ENCODE measurements at places on chromosomes 4 and X. TPM values are rescaled to one million over a fixed set of nuclear protein-coding genes. Genes with fewer than 3 reads are reported as not detected.
A peak's percentile ranks its signal among the peaks of the same experiment; 100 is the strongest.

DNA sequence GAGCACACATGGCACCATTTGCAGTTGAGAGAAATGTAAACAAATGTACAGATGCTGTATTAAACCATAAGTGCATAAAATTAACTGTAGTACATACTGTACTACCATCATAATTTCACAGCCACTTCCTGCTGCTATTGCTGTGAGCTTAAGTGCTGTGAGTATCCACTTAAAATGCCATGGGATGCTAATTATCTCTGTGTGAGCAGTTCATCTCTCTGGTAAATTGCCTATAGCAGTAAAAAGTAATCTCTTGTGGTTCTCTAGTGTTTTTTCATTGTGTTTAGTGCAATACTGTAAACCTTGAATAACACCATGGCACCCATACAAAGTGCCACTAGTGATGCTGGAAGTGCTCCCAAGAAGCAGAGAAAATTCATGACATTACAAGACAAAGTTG is 9.9 kb upstream of the SCOC start:
- H3K4me3 ChIP-seq: no peak overlapping the region
- no peaks in the 10 kb centered on the region for H3K4me1 ChIP-seq
- peaks cover 25% of the 10 kb centered on the region for H3K27me3 ChIP-seq

Gene DMRTC1
- not detected for total RNA-seq

DNA sequence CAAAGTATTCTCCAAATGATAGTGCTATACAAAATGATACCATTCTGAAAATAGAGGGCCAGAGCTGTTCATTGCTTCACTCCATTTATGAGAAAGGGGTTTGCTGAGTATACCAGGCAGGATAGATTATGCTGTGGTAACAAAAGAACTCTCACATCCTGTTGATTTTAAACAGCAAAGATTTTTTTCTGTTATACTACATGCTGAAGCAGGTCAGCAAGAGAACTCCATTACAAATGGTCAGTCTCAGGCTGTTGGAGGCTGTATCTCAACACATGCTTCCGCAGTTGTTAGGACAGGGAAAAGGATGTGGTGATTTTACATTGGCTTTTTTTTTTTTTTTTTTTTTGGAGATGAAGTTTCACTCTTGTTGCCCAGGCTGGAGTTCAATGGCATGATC is 13.7 kb upstream of the KLHL5 start:
- no peak for DNase-seq
- peaks cover 4% of the 10 kb centered on the region for H3K36me3 ChIP-seq
- peak overlapping the region; percentile 26 for H3K4me3 ChIP-seq
- H3K4me1 ChIP-seq: peaks cover 56% of the 10 kb centered on the region
- H3K27ac ChIP-seq: peak overlapping the region; percentile 99

Gene C4orf51
- total RNA-seq: not detected

- H3K27ac ChIP-seq: no peak overlapping the region
- no peak for DNase-seq
- H3K36me3 ChIP-seq: no peaks in the 10 kb centered on the region
- peaks cover 44% of the 10 kb centered on the region for H3K27me3 ChIP-seq
Observed at GRCh38 chr4:14897217-14897616, 105.1 kb upstream of the CPEB2 start.

DNA sequence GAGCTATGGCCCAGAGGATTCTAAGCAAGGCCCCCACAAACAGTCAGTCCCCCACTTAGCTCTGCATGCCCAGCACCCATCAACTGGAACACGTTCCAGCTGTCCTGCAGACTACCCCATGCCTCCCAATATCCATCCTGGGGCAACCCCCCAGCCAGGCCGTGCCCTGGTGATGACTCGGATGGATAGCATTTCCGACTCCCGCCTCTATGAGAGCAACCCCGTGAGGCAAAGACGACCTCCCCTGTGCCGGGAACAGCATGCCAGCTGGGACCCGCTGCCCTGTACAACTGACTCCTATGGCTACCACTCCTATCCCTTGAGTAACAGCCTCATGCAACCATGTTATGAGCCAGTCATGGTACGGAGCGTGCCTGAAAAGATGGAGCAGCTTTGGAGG is 32.0 kb downstream of the LAS1L start:
- H3K4me3 ChIP-seq: no peak overlapping the region
- H3K27me3 ChIP-seq: no peaks in the 10 kb centered on the region
- no peak for DNase-seq
- H3K4me1 ChIP-seq: peaks cover 3% of the 10 kb centered on the region

- no peak overlapping the region for H3K27ac ChIP-seq
- DNase-seq: no peak
- H3K4me1 ChIP-seq: peaks cover 10% of the 10 kb centered on the region
Observed at GRCh38 chr4:2141762-2142451, 82.8 kb downstream of the NAT8L start.

DNA sequence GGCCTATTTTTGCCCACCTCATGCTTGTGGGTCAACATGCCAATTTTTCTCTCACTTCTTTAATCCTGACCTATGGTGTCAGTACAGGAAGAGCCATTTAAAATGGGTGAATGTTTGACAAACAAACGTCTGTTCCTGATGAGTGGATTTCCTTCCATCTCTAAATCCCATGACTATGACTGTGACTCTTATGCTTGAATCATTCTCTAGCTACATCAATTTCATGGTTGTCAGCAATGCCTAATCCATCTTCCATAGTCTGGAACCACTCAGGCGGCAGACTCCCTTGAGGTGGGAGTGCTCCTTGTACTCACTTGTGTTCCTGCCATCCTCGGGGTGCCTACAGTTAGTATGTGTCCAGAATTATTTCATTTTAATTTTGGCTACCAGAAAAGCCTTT is 194.9 kb upstream of the RPS6KA3 start:
- H3K27me3 ChIP-seq: no peaks in the 10 kb centered on the region
- H3K36me3 ChIP-seq: no peaks in the 10 kb centered on the region

DNA sequence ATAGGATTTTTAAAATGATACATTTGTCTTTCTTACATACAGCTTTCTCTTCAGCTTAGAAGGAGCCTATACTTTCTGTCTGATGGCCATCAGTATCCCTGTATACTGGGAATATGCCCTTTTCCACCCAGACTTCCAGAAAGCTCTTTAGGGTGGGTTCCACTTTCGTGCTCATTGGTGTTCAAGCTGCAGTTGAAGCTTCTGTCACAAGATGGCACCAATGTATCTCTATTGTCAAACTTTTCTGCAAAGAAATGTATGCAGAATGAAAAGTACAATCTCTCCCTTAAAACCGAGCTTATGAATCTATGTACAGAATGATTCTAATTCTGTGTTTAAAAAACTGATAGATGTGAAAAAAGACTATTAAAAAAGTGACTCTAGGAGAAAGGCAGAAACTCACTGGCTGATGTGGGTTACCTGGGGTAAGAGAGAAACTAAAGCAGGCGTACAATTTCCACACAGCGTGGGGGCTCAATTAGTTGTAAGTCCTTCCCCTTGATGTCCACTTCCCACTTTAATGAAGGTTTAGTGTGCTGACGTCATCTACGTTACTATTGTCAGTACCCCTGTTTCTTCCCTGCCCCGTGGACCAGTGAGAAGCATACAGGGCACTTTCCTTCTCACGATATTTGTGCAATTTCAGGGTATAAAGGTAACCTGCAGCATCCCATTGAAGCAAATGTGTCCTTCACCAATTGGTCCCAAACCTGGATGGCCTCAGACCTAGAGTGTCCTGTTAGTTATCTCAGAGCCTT is 57.3 kb upstream of the TCEAL2 start:
- no peak overlapping the region for H3K4me3 ChIP-seq
- no peak for DNase-seq
- no peaks in the 10 kb centered on the region for H3K36me3 ChIP-seq
- peaks cover 2% of the 10 kb centered on the region for H3K27me3 ChIP-seq
- H3K27ac ChIP-seq: no peak overlapping the region

Gene PABPC5
- 5.9 TPM for total RNA-seq

- H3K27me3 ChIP-seq: no peaks in the 10 kb centered on the region
- H3K36me3 ChIP-seq: peaks cover 72% of the 10 kb centered on the region
- no peak overlapping the region for H3K4me3 ChIP-seq
- H3K4me1 ChIP-seq: peaks cover 28% of the 10 kb centered on the region
Observed at GRCh38 chr4:77167866-77168265, 10.9 kb downstream of the CCNG2 start.

- H3K27me3 ChIP-seq: no peaks in the 10 kb centered on the region
- H3K36me3 ChIP-seq: no peaks in the 10 kb centered on the region
- no peak overlapping the region for H3K4me3 ChIP-seq
- no peaks in the 10 kb centered on the region for H3K4me1 ChIP-seq
Observed at GRCh38 chr4:35884714-35885480, 359.4 kb downstream of the ARAP2 start.

- peaks cover 28% of the 10 kb centered on the region for H3K4me1 ChIP-seq
- H3K27ac ChIP-seq: no peak overlapping the region
- no peaks in the 10 kb centered on the region for H3K36me3 ChIP-seq
- DNase-seq: no peak
- no peak overlapping the region for H3K4me3 ChIP-seq
Observed at GRCh38 chr4:153141238-153141637, 63.0 kb upstream of the TRIM2 start.

Gene KLHL13
- not detected for total RNA-seq

GRCh38 chr4:93461541-93461940 is 367.0 kb upstream of the ATOH1 start:
- H3K4me1 ChIP-seq: no peaks in the 10 kb centered on the region
- H3K36me3 ChIP-seq: no peaks in the 10 kb centered on the region
- H3K4me3 ChIP-seq: no peak overlapping the region
- no peak for DNase-seq

- H3K4me3 ChIP-seq: no peak overlapping the region
- H3K4me1 ChIP-seq: no peaks in the 10 kb centered on the region
- H3K36me3 ChIP-seq: no peaks in the 10 kb centered on the region
- peaks cover 57% of the 10 kb centered on the region for H3K27me3 ChIP-seq
- no peak for DNase-seq
- H3K27ac ChIP-seq: no peak overlapping the region
Observed at GRCh38 chr4:101451086-101451485, 103.8 kb upstream of the PPP3CA start.

- peaks cover 9% of the 10 kb centered on the region for H3K27me3 ChIP-seq
- H3K4me1 ChIP-seq: no peaks in the 10 kb centered on the region
- H3K4me3 ChIP-seq: no peak overlapping the region
- no peaks in the 10 kb centered on the region for H3K36me3 ChIP-seq
Observed at GRCh38 chr4:14562901-14563300, 439.4 kb upstream of the CPEB2 start.

DNA sequence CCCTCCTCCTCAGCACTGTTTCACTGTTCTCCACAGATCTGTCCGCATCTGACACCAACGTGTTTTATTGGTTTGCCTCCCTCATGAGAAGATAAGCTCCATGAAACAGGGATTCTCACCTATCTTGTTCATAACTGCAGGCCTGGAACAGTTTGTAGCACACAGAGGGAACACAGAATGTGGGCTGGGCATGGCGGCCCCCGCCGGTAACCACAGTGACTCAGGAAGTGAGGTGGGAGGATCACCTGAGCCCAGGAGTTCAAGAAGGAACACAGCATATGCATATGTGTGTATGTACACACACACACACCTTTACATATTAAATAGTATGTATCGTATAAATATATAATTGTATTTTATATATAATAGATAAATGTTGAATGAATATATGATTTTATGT is 168.6 kb downstream of the AFAP1 start:
- H3K4me3 ChIP-seq: no peak overlapping the region
- H3K27me3 ChIP-seq: no peaks in the 10 kb centered on the region
- no peak overlapping the region for H3K27ac ChIP-seq
- H3K4me1 ChIP-seq: peaks cover 3% of the 10 kb centered on the region
- H3K36me3 ChIP-seq: peaks cover 58% of the 10 kb centered on the region

DNA sequence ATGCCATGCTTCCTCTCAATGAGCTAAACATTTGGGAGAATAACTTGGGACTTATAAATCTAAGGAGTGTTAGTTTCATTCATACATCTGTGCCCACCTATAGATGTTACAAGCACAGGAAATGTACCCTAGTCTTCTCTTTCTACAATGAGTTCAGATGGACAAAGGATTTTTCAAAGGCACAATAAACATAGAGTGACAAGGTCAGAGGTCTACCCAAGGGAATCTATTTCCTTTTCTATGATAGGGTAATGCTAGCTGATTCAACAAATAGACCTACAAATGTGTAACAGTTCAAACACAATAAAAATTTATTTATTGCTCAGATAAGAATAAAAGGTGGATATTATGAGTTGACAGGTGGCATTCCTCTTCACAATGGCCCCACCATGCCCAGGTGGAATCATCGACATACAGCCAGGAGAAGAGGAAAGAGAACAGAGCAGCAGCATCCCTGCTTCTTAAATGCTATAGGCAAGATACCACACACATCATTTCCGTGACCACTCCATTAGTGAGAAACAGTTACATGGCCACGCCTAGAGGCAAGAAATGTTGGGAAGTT is 421.8 kb downstream of the HNRNPD start:
- no peaks in the 10 kb centered on the region for H3K4me1 ChIP-seq
- no peaks in the 10 kb centered on the region for H3K27me3 ChIP-seq
- H3K27ac ChIP-seq: no peak overlapping the region
- no peak overlapping the region for H3K4me3 ChIP-seq
- no peak for DNase-seq

DNA sequence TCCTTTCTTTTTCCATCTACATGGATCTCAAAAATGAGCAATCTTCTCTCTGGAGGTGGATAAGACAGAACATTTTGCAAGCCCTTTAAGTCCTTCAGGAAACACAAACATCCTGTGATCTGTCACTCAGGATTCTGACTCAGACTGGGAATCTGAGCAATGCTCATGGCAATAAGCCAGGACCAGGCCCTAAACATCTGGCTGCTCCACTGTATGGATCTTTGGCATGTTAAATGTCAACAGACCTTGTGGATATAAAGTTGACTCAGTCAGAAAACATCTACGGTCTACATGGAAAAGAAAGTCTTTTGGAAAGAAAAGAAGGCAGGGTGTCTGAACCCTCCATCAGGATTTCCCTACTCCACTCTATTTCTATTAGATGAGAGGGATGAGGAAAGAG is 17.8 kb upstream of the CHIC2 start:
- H3K4me1 ChIP-seq: peaks cover 57% of the 10 kb centered on the region
- H3K27me3 ChIP-seq: no peaks in the 10 kb centered on the region
- H3K4me3 ChIP-seq: no peak overlapping the region
- DNase-seq: peak; percentile 92
- peak overlapping the region; percentile 86 for H3K27ac ChIP-seq
- H3K36me3 ChIP-seq: no peaks in the 10 kb centered on the region

DNA sequence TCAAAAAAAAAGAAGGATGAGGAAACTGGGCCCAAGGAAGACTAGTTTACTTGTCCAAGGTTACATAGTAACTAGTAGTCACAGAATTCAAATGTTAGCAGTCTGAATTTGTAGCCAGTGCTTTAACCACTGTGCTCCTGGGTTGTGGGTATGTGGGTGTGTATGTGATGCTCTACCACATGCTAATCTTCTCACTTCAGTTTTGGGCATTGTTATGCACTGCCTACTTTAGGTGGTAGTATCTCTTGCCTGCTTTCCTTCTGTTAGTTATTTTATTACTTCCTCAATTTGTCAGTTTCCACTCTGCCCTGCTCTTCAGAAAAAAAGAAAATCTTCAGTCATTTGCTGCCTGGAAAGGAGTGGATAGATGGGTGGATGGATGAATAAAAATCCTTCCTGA is 219.2 kb downstream of the RPA4 start:
- DNase-seq: no peak
- no peaks in the 10 kb centered on the region for H3K4me1 ChIP-seq
- H3K27me3 ChIP-seq: no peaks in the 10 kb centered on the region
- no peak overlapping the region for H3K4me3 ChIP-seq

DNA sequence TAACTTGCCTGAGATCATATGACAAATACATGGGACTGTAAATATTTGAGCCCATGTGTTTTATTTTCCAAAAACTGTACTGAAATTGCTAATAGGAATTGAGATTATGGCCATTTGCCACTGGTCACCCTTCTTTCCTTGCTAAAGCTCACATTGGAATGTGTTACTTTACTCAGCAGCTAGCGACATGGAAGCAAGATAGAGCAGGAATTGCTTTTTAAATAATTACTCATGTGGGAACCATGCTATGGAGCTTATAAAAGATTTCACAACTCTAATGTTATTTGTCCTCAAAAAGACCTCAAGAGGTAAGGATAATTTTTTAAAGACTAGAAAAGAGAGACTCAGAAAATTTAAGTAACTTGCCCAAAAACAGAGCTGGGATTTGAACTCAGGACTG is 48.8 kb upstream of the AFAP1 start:
- no peaks in the 10 kb centered on the region for H3K36me3 ChIP-seq
- H3K4me1 ChIP-seq: peaks cover 11% of the 10 kb centered on the region
- DNase-seq: no peak
- no peak overlapping the region for H3K27ac ChIP-seq

Data from osteocyte (in vitro differentiated cells).